ENCODE measurements at places on chromosomes 12 and 14.

DNA sequence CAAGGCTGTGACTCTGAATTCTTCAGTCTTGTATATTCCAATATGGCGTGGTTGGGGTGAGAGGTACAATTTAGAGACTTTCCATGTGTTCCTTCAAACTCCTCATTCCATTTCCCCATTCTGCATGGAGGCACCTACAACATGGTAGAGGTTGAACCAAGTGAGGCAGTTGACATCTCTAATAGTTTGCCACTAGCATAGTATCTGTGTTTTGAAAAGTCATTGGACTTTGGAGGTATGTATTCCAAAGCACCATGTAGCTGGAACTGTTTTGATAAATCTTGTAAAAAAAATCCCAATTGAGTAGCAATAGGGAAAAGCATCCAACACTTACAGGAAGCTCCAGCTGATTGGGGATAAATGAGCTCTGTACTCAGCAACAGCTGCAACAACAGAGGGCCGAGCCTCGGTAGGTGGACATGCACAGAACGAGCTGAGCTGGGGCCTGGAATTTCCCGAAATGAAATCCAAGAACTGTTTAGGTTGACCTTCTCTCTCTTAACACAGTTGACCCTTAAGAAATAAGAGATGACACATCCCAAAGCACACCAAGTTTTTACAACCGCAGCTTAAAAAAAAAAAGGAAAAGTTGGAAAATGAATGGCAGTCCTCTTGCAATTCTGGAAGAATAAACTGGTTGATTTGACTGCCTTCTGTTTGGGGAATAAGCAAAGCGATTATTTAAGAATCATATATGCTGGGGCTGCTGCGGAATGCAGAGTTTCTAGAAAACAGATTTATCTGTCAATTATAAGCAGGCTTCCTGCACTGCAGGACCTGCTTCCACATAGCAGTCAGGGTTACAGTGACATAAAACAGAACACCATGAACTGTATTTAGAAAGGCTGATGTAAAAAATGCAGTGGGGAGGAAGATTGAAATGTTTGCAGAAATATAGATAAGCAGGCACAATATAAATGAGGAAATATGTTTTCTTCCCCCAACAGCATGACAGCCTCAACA is 194.6 kb upstream of the KRR1 start:
- no peak for DNase-seq

- no peak for DNase-seq
Measured at GRCh38 chr12:45205165-45205825, 10.6 kb upstream of the ANO6 start.

DNA sequence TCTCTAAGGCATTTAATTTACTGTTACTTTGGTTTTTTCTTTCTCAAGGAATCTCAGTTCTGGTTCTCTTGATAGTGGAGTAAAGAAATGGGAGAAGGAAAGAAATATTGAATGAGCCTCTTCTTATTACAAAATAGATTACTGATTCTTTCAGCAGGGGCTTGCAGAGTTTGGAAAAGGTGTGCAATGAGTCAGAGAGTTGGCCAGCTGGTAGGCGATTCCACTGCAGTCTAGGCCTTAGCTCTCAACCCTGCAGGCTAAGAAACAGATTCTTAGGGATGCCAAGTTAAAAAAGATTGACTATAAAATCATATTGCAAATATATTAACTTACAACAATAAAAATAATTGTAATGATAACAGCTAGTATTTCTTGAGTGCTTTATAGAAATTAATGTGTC is 25.8 kb downstream of the NR1H4 start:
- no peak for DNase-seq

DNA sequence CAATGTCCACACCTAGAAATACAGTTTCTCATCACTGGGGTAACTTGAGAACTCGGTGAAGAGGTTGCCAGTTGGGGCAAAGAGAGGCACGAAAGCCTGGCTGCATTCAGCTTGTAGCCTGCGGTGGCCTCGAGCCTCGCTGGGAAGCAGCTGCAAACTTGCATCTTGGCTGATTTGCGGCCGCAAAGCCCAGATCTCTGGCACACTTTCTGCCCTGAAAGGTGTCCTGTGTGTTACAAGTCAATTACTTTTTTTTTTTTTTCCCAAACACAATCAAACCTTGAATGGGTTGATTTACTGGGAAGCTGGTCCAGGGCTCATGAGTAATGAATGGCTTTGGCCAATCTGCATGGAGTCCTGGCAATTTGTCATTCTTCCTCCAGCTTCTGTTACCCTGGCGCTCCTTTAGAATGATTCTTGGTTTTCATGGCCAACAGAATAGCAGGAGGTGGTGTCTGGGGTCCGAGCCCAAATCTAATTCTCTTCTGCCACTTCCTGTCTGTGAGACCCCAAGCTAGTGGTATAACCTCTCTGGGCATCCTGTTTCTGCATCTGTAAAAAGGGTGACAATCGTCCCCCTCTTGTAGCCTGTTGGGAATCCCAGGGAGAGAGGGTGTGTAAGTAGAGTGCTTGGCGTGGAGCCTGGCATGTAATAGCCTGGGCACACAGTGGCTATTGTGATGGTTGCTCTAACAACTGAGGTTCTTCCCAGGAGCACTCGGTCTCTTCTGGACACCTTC is 6.7 kb downstream of the BCL7A start:
- no peak for DNase-seq

GRCh38 chr12:57018906-57019305 is 2.6 kb upstream of the TAC3 start:
- no peak for DNase-seq

- peak; percentile 90 for DNase-seq
Measured at GRCh38 chr14:99729991-99730875, 46.1 kb downstream of the CYP46A1 start.

GRCh38 chr12:71947645-71948105 is 9.0 kb downstream of the TPH2 start:
- DNase-seq: no peak

GRCh38 chr14:67491285-67491684 is 2.8 kb upstream of the TMEM229B start:
- no peak for DNase-seq

- DNase-seq: peak; percentile 68
Measured at GRCh38 chr12:48980953-48981756, 3.0 kb downstream of the WNT1 start.

DNA sequence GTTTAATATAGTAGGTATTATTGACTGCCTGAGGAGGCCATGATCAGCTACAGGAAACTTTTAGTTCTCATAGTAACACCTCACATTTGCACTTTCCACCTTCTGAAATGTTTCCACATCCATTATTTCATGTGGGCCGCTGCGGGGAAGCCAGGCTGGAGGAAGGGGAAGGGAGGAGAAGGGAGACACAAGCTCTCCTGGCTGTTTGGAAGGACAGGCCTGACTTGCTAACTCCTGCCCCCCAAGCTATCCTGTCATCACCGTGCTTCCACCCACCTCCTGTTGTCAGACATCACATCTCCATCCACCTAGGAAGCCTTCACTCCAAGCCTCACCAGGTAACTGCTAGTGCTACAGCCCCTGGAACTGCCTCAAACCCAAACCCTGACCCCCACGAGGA is 9.5 kb downstream of the DPF3 start:
- DNase-seq: no peak

DNA sequence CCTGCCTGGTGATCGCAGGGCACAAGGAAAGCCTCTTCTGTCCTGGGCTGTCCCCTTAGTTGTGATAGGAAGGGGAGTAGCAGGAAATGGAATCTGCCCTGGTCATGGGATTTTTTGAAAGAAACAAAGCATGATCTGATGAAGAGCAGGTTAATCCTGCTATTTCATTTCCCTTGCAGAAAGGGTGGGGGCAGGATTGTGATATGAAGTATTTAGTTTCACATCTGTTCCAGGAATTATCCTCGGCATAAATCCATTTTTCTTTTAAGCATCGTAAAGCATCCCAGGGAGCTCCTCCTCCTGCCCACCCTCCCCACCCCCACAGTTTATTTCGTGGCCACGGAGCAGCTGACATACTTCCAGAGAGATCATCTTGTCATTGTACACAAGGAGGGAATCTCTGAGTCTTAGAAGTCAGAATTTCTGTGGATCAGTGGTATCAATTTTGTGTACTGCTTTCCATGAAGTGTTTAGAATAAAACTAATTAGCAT is 53.1 kb downstream of the TGFB3 start:
- no peak for DNase-seq

DNA sequence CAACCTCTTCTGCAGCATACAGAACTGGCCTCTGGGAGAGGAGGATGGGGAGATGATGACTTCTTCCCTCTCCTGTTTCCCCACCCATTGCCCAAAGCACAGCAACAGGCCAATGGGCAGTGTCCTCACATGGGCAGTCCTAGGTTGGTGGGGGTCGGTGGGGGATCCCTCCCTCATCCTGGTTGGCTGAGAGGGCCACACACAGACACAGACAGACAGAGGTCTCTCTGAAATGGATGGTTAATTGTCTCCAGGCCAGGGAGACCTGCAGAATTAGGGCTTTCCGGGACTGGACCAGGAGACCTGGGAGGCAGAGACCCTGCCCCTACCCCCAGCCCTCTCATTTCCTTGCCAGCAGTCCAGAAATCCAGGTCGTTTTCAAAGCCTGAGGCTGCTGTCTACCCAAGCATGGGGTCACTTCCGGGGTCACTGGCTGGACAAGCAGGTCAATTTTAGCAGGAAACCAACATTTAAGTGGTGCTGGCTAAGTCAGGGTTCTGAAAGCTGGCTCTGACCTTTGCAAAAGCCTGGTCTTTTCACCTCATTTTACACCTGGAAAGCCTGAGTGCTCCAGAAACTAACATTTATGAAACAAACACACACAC is 48.6 kb upstream of the TBX3 start:
- DNase-seq: no peak

DNA sequence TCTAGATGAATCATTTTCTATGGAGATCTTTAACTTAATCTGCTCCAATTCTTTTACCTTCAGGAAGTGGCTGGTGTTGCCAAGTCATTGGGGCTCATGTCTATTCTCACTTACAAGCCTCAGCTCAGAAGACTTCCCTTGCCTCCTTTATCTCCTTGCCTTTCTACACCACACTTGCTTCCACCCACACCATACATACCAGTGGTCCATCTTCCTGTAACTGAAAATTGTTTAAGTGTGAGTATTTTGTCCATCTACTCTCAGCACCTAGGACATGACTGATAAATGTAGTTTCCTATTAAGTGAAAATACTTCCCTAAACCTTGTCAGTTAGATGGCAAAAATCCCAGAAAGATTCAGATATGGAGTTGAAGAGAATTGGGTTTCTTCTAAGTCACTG is 199.7 kb upstream of the CPNE8 start:
- DNase-seq: no peak

DNA sequence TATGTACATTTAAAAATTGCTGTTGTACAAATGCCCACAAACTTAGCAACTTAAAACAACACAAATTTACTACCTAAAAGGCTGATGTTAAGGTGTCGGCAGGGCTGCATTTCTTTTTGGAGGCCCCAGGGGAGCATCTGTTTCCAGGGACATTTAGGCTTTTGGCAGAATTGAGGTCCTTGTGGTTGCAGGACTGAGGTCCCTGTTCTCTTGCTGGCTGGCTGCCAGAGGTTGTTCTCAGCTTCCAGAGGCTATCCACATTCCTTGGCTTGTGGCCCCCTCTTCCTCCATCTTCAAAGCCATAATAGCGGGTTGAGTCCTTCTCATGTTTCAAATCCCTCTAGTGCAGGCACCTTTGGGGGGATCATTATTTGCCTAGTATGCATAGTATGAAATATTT is 22.4 kb upstream of the KRT83 start:
- DNase-seq: no peak

- no peak for DNase-seq
Measured at GRCh38 chr12:112908548-112908947, 1.8 kb downstream of the OAS1 start.

GRCh38 chr12:127052511-127053232 is 1214.3 kb upstream of the TMEM132C start:
- DNase-seq: no peak

- no peak for DNase-seq
Measured at GRCh38 chr14:75523771-75524171, 1.5 kb downstream of the BATF start.

GRCh38 chr12:68310370-68310769 is 21.8 kb downstream of the MDM1 start:
- no peak for DNase-seq

GRCh38 chr14:72883961-72884360 is 9.9 kb downstream of the DPF3 start:
- no peak for DNase-seq

- DNase-seq: peak; percentile 83
Measured at GRCh38 chr12:49098035-49098451, 3.4 kb upstream of the DHH start.

GRCh38 chr12:93704122-93704521 is 26.9 kb downstream of the CRADD start:
- DNase-seq: no peak

DNA sequence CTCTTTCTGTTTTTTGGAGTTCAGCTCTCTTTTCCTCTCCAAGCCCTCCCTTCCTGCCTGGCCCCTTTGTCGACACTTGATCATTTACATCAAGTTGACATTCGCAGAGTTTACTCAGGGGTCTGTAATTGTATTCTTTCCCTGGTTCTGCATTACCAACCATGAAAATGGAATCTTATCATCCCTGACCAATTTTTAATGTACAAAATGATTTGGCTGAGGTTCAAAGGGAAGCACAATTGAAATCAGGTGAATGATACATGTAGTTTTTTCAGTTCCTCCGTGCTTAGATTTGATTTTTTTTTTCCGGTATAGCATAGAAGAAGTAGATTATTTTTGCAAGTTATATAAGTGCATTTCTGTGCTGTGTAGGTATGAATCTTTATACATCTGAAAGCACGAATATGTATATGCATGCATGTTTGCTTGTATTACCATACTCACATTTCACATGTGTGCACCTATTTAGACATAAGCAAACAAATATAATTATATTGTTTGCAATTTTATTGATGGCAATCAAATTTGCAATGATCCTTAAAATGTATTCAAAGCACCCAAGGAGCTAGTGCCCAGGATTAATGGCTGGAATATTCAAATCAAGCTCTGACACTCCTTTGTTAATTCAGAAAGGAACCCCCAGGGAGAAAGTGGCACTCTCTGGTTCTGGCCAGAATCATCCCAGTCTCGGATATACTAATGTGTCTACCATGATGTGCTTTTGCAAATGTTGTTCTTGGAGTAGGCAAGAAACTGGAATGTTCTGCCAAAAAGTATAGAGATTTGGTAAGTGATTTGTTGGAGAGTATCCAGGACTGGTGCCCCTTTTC is 189.3 kb downstream of the VRK1 start:
- no peak for DNase-seq

Measured in activated CD8-positive, alpha-beta memory T cell treated with anti-CD3 and anti-CD28 coated beads for 24 hours (primary cell).